ENCODE measurements at places on chromosomes 6 and 20.

GRCh38 chr6:35668744-35669450, 19.8 kb downstream of the FKBP5 start:
- no peak for DNase-seq

DNA sequence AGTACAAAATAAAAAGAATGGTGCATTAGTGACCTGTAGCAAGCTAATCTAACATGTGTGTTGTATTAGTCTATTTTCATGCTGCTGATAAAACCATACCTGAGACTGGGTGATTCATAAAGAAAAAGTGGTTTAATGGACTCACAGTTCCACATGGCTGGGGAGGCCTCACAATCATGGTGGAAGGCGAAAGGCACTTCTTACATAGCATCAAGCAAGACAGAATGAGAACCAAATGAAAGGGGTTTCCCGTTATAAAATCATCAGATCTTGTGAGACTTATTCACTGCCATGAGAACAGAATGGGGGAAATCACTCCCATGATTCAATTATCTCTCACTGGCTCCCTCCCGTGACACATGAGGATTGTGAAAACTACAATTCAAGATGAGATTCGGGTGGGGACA, 45.4 kb upstream of the AIG1 start:
- no peak for DNase-seq

- peak; percentile 74 for DNase-seq
Measured at GRCh38 chr20:10673842-10674683, at the start of gene JAG1. Gene JAG1, minus strand, starts transcription at chr20:10673999. Its CDS starts 469 bp downstream, at chr20:10673530.

- no peak for DNase-seq
Measured at GRCh38 chr6:44837255-44837654, 449.7 kb downstream of the CDC5L start.

- no peak for DNase-seq
Measured at GRCh38 chr6:124356811-124357210, 553.1 kb downstream of the NKAIN2 start.

DNA sequence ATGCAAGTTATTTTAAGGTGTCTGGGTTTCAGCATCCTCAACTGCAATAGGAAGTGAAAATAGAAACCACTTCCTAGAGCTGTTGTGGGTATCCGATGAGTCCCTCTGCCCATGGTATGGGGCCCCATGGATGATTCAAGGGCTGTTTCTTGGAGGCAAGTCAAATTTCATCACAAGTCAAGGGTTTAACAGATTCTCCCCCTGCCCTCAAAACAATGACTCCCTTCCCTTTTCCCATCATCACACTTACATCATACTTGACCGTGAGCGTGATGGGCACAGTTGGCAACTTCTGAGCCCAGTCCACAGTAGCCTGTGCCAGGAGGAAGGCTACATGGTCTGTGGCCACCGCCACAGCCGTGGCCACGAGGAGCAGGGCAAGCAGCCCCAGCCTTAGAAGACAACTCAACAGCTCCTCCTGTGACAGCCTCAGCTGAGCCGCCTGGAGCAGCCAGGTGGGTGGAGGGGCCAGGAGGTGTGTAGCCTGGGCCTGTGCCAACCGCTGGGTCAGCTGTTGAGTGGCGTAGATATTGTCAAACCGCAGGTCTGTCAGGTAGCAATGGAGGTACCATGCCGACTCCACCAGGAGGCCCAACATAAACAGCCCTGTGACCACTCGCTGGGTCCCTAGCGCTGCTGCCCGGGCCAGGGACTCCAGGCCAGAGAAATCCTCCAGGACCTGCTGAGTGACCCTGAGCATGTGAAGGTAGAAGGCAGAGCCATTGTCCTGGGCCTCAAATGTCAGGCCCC, 5.2 kb downstream of the OCSTAMP start:
- DNase-seq = no peak

DNA sequence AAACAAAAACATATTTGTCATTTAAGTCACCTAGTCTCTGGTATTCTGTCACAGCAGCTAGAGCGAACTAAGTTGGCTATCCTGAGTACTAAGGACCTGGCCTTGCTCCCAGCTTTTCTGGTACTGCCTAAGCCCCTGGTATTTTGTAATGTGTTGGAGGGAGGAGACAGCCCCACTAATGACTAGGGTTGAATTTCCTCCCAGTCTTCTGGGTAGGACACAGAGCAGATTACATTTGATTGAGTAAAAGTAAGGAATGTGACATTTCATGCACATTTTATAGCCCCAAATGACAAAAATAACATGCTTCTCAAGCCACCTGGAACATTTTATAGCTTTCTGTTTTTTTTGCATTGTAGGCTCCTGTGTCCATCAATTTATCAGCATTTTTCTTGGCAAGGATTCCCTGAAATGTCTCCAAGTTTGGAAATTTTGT, 47.9 kb upstream of the DDR1 start:
- no peak for DNase-seq

DNA sequence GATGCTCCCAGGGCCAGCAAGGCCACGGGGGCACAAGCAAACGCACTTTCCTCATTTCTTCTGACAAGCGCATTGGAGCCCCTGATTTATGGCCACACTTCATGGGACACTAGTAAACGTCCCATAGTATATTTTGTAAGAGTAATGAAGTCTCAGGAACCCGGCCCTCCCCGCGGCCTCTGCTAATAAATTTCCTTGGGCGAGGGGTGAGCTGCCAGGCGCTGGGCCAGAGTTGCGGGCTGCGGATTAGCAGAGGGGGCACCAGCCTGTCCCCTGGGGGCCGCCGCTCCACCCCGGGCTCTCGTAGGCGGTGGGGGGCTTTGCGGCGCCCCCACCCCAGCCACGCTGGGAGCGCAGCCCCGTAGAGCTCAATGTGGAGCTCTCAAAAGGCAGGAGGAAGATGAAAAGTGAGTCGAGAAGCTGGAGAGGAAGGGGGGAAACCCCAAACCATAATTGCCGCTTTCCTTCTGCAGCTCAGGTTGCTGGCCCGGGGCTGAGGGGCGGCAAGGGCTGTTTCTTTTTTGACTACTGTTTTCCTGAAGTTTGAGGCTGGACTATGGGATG, 173.6 kb downstream of the CDC5L start:
- no peak for DNase-seq

- DNase-seq = no peak
Measured at GRCh38 chr6:6712449-6713403, 124.2 kb downstream of the LY86 start.

DNA sequence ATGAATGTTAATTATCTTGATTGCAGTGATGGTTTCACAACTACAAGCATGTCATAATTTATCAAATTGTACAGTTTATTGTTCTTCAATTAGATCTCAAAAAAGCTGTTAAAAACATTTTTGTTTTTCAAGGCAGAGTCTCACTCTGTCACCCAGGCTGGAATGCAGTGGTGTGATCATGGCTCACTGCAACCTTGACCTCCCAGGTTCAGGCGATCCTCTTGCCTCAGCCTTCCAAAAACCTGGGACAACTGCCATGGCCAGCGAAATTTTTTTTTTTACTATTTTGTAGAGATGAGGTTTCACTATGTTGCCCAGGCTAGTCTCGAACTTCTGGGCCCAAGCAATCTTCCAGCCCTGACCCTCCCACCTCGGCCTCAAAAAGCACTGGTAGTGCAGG, 286.1 kb downstream of the RNGTT start:
- no peak for DNase-seq

DNA sequence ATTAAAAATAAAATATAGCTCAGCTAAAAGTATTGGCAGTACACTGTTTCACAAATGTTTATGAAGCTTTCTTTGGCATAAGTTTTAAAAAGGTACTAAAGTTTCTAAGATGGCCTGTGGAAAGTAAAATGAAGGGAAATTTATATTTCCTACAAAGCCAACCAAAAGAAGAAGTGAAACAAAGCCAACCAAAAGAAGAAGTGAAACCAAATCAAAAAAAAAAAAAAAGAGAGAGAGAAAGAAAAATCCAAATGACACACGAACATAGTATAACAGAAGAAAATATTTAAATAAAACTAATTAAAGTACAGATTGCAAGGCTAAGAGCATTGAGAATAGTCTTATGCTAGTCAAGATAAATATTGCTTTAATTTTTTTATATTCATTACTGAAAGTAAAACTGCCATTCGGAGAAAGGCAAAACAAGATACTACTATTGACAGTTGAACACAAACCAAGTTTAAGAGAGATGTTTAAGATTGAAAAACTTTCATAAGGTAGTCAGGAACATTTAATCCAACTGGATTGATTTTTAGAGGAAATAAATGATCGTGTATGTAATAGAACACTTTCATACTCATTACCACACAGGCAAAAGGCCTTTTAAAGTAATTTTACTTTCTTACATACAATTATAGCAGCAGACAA, 12.8 kb upstream of the KHDRBS2 start:
- no peak for DNase-seq

DNA sequence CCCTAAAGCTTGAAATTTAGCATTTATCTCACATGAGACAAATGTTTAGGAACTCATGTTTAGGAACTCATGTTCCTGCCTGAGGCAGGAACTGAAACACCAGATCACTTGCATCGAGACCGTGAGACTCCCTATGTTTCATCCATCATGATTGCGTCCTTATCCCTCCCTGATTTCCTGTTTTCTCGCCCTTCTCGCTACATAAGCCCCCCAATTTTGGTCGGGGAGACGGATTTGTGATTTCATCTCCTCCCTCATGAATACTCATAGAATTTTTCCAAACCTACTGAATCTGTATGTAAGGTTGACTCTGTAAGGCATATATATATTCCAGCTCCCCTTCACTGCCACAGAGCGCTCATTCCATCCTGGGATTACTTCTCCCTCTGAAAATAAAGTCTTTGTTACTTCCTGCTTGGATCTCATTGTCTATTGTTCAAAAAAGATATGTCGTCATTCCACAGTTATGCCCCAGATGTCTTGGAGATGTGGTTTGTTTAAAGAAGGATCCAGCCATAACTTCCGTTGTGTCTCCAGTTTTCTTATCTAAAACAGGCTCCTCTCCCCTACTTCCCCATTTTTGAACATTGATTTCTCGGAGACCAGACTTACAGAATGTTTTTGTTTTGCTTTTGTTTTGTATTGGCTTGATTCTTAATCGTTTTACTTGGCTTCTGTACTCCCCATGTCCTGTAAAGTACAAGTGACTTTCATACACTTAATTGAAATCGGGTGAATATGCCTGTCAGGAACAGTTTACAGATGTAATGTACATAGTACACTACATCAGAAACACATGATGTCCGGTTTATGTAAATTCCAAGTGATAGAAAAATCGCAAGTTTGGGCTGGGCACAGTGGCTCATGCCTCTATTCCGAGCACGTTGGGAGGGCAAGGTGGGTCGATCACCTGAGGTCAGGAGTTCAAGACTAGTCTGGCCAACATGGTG, 118.7 kb downstream of the HFE start:
- DNase-seq = no peak

DNA sequence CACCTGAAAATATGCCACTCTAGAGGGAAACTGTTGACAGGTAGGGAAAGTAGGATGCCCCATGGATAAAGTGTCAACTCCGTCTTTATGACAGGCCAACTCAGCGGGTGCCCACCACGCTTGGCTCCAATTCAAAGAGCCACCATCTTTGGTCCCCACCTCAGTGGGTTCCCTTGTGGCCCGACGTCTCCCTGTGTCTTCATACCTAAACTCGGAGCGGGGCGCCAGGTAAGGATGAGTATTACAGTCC, 277 bp downstream of the MDC1 start:
- DNase-seq = no peak

GRCh38 chr6:82570083-82570482, 206.5 kb downstream of the TPBG start:
- no peak for DNase-seq

GRCh38 chr20:63626424-63627128, at the start of gene GMEB2:
Gene GMEB2, minus strand, starts transcription at chr20:63627101. Its CDS starts 7,704 bp downstream, at chr20:63619397.
- DNase-seq = no peak

- no peak for DNase-seq
Measured at GRCh38 chr6:170232186-170233002, 58.5 kb downstream of the DLL1 start.

- DNase-seq = no peak
Measured at GRCh38 chr20:54345301-54345724, 130.1 kb upstream of the DOK5 start.

DNA sequence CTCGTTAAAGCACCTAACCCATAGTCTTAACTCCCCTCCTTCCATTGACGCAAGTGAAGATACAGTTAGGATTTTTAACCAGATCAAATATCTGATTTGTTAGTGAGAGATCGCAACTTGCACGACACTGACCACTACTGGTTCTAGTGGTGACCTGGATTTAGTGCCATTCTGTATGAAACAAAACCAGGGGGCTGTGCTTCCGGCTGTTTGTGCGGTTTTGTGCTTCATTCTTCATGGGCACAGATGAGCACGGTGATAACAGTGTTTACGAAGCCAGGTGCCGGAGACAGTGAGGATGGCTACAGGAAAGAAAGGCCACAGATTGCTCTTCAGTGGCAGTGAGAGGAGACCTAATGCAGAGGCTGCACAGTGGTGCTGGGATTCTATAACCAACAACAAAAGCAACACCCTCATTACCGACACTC, 75.5 kb downstream of the NOL4L start:
- DNase-seq = no peak

GRCh38 chr20:35934050-35934449, 20.3 kb downstream of the SCAND1 start:
- no peak for DNase-seq

DNA sequence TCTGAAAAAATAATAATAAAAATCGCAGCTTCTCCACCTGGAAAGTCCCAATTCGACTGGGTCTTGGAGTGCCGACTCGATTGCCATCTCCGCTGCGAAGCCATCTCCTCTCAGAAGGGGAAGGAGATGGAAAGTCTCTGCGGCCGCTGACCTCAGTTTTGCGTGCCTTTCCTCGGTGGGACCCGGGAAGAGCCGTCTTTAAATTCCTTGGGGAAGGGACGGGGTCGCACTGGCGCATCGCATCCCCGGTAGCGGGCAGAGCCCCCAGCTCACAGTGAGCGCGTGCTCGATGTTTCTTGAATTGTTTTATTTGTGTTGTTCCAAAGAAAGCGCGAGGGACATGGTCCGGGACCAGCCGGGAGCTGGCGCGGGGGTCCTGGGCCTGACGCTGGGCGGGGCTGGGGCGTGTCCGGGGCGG, 270 bp upstream of the TIAM2 start:
- no peak for DNase-seq

DNA sequence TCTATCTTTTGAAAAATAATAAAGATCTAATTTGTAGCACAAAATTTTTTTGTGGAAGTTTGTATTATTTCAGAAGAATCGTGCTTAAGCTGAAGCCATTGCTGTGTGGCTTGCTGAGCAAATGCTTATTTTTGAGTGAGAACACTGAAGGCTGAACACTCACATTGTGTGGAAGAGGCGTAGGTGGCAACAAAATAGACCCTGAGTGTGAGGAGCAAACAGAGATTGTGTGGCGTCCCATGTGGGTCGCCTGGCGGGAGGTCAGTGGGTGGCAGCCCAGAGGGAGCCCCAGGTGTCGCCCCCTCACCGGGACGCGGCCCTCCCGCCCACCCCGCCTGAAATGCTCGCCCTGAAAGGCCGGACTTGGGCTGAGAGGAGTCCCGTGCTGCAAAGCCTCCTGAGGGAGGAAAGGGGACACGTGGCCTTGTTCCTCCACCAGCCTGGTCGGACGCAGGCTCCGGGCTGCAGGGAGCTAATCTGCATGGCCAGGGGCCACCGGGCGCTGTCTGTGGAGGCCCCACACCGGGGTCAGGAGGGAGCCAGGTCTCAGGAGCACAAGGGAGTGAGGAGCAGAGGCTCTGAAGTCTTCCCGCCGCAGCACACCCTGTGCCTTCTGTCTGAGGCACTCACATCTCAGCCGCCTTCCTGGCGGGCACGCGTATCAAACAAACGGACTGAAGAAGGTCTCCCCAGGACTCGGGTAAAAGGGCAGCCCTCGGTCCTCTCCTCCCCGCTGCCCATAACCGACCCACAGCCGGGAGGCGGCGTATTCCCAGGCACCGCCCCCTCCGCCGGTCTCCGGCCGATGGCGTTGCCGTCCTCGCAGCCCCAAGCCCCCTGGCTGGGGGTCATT, 15.9 kb downstream of the DDO start:
- DNase-seq = no peak

GRCh38 chr6:170234419-170234818, 56.5 kb downstream of the DLL1 start:
- no peak for DNase-seq

Measured in NCI-H1694 (cell line).